ENCODE measurements at places on chromosomes 1 and 21.

DNA sequence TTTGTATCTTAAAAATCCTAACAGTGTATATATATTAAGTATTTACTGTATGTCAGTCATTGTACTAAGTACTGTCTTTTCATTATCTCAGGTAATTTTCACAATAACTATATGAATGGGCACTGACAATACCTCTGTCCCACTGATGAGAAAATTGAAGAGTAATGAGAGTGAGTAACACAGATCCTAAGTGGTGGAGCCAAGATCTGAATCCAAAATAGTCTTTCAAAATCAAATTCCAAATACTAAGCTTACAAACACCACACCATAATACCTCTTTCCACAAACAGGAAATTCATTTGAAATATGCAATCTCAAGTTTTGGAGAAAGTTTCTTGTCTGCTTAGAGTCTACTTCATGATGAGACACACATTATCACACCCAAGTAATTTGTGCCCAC lies 105.9 kb upstream of the EDEM3 start:
- no peak for DNase-seq

DNA sequence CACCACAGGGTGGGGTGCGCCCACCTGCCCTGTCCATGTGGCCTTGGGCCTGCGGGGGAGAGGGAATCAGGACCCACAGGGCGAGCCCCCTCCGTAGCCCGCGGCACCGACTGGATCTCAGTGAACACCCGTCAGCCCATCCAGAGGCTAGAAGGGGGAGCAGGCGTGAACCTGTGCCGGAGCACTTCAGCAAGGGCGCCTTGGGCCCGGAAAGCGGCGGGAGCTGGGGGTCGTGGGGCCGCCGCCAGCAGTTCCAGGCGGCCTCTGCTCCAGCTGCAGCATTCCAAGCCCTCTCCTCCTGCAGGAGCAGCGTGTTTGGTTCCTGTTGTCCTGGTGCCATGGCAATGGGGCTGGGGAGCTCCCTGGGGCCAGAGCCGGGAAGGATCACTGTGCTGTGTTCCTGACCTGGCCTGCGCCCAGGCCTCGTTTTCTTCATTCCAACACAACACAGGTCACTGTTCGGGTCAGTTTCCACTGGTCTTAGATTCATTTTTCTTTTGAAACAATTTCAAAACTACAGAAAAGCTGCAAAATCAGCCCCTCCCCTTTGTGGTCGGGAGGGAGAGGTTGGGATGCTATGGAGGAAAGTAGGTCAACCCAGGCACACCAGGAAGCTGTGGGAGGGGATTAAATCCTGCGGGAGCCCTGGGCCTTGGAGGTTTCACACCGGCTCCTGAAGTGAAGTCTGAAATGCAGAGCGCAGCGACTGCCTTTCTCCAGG lies 18.8 kb downstream of the SLX9 start:
- DNase-seq: no peak

GRCh38 chr1:77533660-77534305 lies 148.7 kb downstream of the ZZZ3 start:
- DNase-seq: peak; percentile 74

GRCh38 chr1:55827350-55827749 lies 612.2 kb upstream of the USP24 start:
- no peak for DNase-seq

- no peak for DNase-seq
Observed at GRCh38 chr1:22290611-22291010, 147.7 kb upstream of the WNT4 start.

GRCh38 chr1:218592688-218593087 lies 247.6 kb downstream of the TGFB2 start:
- no peak for DNase-seq

GRCh38 chr1:47627471-47628370 lies 189.9 kb downstream of the FOXD2 start:
- no peak for DNase-seq

DNA sequence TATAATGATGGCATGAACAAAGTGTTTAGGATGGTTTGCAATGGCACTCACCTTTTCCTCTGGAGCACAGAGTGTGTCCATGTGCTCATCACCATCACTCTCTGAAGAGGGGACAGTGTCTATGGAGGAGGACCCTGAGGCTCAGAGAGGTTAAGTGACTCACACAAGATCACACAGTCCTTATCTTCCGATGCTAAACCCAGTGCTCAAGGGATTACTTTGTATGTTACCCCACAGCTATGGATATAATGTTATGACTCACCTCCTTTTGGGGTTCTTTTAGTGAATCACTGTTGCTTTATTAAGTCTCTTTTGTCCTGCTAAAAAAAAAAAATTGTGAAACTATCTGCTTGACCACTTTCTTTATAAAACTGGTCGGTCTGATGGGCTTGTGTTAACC lies 67.6 kb downstream of the TENT5C start:
- DNase-seq: no peak

DNA sequence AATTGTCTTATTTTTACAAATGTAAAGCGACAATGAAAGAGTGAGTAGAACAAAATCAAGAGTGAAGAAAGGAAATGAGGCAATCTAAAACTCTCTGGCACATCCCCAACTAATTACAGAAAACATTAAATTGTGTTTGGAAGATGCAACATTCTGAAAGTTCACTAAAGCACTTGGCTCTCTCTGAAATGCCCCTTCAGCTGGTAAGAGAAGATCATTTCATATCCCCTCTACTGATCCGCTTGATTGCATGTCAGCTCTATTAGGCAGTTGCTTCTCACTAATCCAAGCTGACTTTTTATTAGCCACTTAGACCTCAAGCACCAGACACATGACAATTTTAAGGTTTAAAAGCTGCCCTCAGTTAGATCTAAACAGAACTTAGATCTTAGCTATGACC lies 262.8 kb upstream of the PRMT6 start:
- no peak for DNase-seq

GRCh38 chr1:213414346-213414745 lies 363.3 kb downstream of the RPS6KC1 start:
- DNase-seq: no peak

- DNase-seq: no peak
Observed at GRCh38 chr1:13587256-13588030, 3.8 kb downstream of the PDPN start.

GRCh38 chr1:168551688-168552087 lies 7.9 kb upstream of the XCL2 start:
- DNase-seq: no peak

DNA sequence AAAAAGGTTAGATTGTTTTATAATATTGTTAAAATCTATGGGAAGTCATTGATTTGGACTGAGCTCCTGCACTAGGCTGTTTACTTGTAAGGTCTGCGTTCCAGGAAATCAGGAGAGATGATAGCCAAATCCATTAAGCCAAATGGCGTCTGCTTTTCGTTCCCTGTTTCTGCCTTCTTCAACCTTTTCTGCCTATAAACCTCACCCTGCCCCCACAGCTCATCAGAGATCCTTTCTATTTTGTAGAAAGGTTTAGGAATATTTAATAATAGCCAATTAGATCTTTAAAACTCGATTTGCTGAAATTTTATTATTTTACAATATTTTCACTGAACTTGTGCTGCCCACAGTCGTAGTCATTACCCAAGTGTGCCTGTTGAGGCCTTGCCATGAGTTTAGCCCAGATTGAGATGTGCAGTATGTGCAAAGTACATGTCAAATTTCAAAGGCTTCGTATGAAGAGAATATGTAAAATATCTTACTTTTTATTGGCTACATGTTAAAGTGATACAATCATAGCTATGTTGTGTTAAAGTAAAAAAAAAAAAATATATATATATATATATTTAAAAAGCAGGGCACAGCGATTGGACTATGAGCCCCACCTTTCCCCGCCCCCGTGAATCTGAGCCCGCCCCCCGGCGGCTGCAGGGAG lies 444 bp upstream of the IARS2 start:
- no peak for DNase-seq

DNA sequence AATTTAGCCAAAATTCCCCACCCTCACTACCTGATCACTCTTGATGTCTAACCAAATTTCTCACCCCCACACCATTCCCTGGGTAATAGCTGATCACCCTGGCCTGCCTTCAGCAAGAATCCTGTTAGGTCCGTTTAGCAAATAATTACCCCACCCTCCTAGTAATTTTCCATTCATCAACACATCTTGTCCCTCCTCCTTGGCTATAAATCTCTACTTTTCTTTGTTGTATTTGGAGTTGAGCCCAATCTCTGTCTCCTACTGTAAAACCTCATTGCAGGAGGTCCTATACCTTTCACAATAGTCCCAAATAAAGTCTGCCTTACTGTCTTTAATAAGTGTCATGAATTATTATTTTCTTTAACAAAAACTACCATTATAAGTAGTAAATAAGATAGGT lies 6.9 kb upstream of the PRKAA2 start:
- no peak for DNase-seq

- DNase-seq: no peak
Observed at GRCh38 chr1:225977937-225978748, 21.0 kb downstream of the SDE2 start.

- no peak for DNase-seq
Observed at GRCh38 chr1:188350104-188350503, 1521.4 kb downstream of the PLA2G4A start.

- DNase-seq: no peak
Observed at GRCh38 chr1:201054091-201054543, 30.6 kb upstream of the KIF21B start.

DNA sequence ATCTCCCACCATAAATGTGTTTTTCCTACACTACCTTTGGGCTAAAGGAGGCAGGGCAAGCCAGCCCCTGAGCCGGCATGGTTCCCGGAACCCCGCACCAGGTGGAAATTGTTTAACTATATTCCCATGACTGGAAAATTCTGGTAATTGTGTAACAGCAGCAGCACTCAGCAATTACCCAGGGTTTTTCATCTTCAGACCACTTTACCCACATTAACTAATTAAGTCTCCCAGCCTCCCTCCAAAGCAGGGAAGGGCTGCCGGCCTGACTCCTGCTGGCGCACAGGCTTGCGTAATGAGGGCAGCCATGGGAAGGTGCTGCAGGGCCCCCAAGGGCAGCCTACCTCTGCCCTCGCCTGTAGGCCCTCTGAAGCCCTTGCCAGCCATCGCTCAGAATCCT lies 140.7 kb upstream of the VAMP3 start:
- no peak for DNase-seq

DNA sequence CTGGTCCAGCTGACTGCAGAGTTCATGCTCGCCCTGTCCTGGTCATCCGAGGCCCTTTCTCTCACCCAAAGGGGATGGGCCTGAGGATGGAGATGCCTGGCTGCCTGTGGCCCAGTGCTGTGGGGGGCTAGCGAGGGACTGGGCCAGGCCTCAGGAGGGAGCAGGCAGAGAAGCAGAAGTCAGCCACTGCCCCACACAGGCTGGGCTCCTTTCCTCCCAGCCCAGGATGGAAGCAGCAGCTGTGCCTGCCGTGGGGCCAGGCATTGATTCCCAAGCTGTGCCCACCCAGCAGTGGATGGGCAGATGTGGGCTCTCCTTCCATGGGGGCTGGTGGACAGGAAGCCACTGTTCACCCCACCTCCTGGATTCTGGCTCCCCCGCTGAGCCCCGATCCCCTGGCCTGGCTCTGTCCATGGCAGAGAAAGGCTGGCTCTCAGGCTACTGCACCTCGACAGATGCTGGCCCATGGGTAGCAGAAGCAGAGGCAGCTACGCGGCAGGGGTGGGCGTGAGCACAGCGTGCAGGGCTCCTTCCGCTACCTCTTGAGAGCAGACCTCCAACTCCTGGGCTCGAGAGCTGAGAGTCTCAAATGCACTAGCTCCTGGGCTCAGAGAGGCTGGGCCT lies 24.6 kb downstream of the RUNX3 start:
- no peak for DNase-seq

DNA sequence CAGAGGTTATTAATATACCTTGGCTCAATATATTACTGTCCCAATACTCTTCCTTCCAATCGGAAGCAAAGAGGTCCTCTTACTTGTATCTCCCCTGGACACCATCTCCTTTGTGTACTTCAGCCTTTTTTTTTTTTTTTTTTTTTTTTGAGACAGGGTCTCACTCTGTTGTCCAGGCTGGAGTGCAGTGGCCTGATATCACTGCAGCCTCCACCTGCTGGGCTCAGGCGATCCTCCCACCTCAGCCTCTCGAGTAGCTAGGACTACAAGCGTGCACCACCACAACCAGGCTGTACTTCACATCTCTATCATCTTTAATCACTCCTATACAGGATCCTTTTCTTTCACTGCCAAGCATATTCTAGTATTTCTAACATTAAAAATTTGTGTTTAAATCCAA lies 2.8 kb upstream of the DARS2 start:
- no peak for DNase-seq

DNA sequence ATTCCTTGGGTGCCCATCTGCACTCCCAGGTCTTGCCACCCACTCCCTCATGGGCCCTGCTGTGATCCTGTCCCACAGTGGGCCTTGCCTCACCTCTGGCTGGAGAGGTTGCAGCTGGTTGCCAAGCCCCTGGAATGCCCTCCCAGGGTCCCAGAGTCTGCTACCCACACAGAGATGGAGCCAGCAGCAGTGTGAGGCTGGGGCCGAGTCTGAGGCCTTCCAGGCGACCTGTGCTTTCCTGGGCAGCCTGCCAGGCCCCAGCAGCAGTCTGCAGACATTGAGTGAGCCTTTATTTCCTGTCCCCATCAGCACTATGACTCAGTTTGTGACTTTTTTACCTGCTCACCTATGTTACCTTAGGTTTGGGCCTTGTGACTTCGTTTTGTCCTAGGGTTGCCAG lies 25.0 kb upstream of the TSPAN2 start:
- no peak for DNase-seq

DNA sequence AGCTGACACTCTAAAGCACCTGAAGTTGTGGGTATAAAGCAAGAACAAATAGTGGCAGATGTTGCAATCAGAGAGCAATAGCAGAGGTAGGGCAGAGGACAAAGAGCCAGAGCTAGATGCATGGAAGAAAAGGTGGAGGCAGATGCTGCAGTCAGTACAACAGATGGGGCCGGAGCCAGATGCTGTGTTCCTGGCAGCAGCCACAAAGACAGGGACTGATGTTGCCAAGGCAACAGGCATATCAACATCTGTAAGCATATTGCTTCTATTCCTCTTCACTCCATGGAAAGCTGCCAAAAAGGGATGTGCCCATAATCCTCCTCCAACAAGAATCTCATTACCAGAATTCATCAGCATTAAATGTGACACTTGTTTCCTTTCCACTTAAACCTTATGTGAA lies 108.0 kb downstream of the TNNI3K start:
- no peak for DNase-seq

GRCh38 chr1:40635763-40636500 lies 29.6 kb downstream of the RIMS3 start:
- no peak for DNase-seq

DNA sequence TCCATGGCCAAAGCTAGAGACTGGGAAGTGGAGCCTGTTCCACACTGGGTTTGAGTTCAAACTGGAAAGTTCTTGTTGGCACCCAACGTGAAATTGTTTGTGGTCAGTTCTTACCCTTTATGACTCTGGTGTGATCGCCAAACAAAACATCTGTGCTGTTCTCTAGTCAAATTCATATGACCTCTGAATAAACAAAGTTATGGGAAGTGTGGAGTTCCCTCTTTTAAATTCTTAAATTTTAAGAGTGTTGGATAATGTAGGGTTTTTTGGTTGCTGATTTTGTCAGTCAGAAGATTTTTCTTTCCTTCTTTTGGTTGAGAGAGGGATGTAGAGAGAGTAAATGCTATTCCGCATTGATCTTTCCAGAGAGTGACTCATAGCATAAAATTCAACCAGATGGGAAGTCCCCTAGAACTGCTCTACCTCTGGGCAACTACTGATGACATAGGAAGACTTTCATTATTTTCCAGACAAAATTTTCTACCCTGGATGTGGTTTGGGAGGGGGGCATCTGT lies 36.4 kb downstream of the CHML start:
- DNase-seq: no peak

- DNase-seq: peak; percentile 60
Observed at GRCh38 chr1:31701091-31701736, 2.6 kb downstream of the COL16A1 start.

- DNase-seq: no peak
Observed at GRCh38 chr1:37484325-37485051, 10.1 kb downstream of the ZC3H12A start.
